ENCODE measurements at places on chromosomes 7 and 10.
A peak's percentile ranks its signal among the peaks of the same experiment; 100 is the strongest.

DNA sequence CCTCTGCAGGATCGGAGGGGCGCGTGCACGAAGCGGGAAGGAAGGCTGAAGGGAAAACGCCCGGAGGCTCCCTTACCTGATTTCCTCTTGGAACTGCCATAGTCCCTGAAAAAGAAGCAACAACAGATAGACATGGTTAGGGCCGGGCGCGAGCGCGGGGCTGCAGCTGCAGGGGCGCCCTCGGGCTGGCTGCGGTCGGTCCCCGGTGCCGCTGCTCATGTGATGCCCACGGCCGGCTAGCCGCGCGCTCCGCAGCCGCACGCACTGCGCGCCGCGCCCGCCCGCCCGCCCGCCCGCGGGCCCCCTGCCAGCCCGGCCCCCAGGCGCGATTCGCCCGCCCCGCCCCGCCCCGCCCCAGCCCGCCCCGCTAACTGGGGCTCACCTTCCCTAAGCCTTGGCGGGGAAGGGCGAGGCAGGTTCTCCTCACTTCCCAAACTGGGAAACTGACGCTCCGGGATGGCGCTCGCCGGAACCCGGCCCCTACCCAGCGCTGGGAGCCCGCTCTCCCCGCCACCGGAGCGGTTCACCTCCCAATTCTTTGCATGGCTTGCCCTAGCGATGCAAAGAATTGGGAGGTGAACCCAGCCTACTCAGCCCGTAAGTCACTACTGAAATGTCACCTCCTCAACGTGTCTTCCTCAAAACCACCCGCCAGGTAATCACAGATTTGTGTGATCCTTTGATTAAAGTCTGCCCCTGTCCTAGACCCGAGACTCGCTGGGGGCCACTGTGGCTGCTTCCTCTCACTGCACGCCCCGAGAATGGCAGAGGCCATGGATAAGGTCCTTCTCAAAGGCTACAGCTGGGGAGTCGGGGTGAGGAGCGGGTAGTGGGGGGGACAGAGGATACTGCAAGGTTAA lies 162.2 kb downstream of the SH3PXD2A start:
- DNase-seq: peak; percentile 56

DNA sequence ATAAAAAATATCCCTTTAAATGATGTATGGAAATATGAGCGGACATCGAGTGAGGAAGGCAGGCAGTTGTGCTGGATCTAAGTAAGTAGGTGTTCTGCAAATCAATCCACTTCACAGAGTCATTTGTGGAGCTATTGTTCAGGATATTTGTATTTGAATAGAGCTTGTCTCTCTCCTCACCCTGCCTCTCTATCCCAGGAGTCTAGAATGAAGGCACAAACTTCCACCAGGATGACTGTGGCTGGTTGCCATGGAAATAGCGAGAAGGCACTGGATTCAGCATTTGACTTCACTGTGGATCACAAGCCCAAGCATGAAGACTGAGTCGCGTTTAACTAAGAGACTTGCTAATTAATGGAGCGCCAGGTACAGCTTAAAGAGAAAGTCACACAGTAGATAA lies 53.2 kb downstream of the NPY start:
- no peak for DNase-seq

GRCh38 chr10:52011118-52011517 lies 303.0 kb upstream of the DKK1 start:
- no peak for DNase-seq

DNA sequence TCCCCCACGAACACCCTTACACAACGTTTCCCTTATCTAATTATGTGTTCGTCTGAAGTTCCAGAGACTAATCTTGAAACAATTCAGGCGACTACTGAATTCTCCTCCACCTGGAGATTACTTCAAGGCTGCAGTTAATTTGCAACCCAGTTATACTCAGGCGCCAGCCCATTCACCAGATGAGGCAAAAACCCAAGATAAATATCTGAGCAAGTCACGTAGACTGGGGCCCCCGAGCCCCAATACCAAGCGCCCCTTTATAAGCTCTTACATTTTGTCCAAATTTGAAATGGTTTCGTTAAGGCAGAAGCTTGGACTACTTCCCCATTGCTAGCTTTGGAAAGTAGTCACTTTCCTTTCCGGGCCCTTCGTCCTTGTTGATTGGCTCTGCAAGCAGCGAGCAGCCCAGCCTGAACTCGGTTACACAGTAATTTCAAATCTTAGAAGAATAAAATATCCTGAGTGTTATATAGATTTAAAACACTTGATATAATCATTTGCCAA lies 1.2 kb downstream of the TPK1 start:
- peak; percentile 29 for DNase-seq

DNA sequence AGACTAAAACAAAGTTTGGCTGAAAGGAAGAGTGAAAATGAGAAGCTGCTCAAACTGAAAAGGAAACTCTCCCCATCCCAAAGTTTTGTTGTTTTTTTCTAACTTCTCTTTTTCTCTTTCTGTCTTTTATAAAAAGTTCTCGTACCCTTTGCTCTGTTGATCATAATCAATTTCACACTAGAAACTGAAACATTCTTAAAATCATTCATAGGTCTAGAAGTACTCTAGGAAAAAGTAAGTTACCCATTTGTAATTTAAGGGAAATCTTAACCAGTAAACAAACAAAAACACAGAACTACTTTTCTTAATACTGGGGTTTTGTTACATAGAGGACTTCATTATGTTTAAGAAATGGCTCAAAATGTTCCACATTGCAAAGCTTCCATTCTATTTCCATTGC lies 339.8 kb downstream of the SEMA3D start:
- no peak for DNase-seq

DNA sequence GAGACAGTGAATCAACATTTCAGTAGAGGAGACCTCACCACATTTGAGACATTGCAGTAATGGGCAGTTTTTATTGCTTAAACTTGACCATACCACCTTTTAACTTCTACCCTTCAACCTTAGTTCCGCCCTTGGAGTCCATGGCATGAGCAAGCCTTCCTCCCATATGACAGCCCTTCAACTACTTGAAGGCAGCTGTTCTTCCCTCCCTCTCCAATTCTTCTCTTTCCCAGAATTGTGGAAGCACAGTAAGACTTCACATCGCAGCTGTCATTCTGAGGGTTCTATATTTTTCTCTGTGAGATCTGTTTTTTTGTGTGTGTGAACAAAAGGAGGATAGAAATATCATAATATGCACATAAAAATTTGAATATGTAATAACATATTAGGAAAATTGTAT lies 2.2 kb upstream of the TSPAN12 start:
- DNase-seq: no peak

DNA sequence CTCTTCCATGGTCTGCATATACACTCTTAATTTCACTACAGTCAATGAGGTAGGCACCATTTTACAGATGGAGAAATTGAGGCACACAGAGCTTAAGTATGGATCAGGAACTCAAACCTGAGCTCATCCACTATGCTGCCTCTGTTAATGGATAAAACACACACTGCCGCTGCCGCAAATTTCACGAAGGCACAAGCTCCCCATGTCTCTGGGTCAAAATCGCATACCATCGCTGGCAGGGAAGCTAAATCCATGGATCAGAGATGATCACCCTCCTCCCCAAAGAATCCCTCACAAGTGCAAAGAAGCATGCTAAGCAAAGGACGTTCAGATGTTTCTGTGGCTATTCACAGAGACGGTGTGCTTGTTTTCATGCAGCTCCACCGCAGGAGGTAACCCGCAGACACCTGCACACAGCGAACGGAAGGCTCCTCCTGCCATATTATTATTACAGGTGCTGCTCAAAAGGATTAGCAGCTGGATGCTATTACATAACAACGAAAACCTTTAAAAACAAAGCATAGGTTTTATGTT lies 109.3 kb downstream of the UBE2H start:
- DNase-seq: no peak

DNA sequence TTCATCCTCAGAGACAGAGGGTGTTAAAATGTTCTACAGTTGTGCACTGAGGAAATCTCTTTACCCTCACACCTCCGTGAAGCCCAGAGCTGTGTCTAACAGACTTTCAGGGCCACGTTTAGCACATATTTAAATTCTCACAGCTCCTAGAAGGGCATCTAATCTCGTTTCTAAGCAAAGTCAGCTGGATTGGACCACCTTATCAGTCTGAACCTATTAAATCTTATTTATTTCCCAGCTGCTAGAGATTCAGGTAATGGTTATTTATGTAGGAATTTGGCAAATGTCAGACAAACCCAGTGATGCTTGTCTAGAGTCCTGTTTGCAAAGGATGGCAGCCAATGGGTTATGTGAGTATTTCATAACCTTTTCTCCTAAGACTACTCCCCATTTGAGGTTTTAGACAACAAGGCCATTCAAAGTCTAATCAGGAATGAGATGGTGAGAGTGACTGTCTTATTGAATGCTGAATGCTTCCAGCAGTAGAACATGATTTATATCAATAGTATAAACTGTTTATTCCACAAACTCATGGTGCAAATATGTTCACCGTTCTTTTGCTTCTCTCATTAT lies 54.8 kb upstream of the EXOC4 start:
- DNase-seq: no peak

- no peak for DNase-seq
Observed at GRCh38 chr7:45033261-45033930, 33.4 kb downstream of the CCM2 start.

- no peak for DNase-seq
Observed at GRCh38 chr10:133162178-133162909, 2.3 kb downstream of the KNDC1 start.

- no peak for DNase-seq
Observed at GRCh38 chr7:35512716-35513115, 182.2 kb downstream of the HERPUD2 start.

DNA sequence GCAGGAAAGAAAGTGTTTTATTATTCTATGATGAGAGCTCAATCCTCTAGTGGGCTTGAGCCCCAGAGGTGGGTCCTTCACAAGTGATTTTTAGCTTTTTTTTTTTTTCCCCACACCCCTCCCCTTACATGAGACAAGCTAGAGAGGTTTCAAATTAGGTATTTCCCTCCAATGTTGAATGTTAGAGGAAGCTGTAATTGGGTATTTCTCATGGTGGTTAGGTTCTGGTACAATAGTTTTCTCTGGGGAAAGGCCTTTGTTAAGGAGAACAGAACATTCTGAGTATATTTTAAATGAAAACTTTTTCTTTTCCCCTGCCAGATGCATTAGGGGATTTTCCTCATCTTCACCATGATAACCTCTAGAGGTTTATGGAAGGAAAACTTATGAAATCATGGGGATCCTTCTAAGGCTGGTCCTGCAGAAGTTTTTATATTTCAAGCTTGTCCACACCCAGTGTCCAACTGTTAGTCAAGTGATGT lies 1039.7 kb downstream of the NRG3 start:
- no peak for DNase-seq

DNA sequence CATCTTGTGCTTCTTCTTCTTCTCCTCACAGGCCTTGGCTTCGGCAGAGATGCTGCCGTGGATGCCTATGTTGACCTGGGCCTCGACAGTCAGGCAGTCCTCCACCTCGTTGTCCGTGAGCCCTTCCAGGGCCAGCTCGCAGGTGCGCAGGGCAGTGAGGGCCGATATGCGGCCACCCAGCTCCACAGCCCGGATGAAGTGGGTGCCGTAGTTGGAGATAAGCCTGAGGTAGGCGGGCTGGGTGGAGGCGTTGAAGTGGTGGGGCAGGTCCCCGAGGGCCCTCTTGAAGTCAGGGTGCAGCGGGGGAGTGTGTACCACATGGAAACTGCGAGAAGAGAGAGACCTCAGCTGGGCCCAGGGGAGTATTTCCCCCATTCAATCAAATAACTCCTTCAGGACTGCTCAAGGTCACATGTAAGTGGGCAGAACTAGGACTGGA lies 3.7 kb downstream of the PRF1 start:
- no peak for DNase-seq

DNA sequence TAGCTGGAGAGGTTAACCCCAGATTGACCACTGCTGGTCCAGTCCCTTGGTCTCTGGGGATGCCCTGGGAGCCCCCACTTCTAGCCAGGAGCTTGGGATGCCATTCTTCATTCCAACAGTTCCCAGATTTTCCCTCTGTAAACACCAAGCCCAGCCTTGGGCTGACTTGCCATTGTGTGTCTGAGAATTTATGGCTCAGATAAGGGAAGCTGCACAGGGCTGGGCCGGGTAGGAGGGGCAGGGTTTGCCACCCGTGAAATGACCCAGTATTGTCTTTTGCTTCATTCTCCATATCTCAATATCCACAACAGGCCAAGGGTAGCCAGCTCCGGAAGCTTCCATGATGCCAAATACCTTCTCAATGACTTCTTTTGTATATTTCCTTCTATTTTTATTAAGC lies 32.1 kb downstream of the AFAP1L2 start:
- DNase-seq: no peak

- DNase-seq: no peak
Observed at GRCh38 chr10:63760708-63761047, 239.5 kb downstream of the REEP3 start.

DNA sequence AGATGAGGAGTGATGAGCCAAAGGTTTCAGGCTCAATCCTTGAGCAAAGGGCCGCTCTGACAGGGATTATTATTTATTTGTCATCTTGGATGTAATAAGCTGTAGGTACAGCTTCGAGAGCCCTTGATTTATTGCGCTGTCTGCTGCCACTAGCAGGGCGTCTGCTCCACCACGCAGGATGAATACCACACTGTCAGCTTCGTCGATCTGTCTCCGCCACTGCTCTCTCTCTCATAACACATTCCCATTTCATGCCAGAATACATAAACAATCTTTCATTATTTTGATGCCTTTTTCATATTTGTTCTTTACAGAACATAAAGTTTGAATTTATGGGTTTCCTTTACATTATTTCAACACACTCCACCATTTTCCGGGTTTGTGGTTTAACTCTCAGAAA lies 276.6 kb downstream of the LRMDA start:
- DNase-seq: no peak

GRCh38 chr7:121301446-121302213 lies 27.2 kb upstream of the WNT16 start:
- DNase-seq: no peak

- DNase-seq: no peak
Observed at GRCh38 chr10:31604646-31605170, 285.7 kb downstream of the ZEB1 start.

DNA sequence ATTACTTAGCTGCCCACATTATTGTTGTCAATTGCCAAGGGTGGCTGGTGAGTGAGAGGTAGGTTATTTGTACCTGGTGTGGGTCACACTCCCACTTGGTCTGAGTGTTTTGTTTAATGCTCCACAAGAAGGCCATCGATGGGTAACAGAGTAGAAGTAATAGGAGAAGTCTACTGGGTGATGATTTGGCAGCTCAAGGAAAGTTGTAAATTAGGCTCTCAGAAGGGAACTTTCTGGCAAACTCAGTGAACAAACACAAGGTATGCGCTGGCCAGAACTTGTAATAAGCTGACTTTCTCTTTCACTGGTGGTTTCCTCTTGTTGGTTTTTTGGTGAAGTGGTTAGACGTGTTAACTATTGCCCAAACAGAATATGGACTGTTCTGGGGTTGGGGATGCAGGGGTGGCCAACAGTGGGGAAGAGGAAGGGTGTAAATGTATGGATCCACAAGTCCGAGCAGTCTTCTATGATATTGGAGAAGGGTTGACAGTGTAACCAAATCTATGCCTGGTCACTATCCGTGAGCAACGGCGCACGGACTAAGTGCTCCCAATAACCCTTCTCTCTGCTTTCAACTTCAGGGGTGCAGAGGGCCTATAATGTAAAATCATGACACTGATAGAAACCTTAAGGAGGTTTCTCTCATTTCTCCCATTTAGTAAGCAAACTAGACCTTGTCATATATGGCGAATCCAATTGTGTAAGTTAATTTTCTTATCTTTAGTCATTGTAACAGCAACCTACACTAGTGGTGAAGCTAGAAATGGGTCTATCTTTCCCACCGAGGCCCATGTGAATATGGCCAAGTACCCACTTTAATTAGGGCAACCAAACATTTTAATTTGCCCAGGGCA lies 212.8 kb downstream of the PTEN start:
- DNase-seq: no peak
